ENCODE measurements at places on chromosomes 5 and 9.

GRCh38 chr5:61623401-61624069 is 291.5 kb downstream of the ZSWIM6 start:
- DNase-seq = peak; percentile 27

DNA sequence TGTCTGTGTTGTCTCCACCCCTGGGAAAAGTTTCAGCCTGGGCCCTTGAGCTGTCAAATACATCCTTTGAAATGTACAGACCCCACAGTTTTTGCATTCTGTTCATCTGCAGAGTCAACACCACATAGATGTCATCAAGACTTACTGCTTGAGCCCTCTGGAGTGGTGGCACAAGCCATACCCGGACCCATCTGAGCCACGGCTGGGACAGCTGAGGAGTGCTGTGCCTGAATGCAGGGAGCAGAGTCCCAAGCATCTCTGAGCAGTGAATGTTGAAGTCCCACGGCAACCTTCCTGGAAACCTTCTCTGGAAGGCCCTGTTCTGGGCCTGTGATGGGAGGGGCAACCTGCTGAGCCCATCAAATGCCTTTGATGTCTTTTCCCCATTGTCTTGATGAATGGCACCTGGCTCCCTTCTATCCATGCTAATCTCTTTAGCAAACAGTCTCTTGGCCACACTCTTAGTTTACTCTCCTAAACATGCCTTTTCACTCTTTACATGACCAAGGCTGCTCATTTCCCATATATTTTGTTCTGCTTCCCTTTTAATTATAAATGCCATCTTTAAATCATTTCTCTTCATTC is 92.5 kb downstream of the ATPSCKMT start:
- DNase-seq = no peak

GRCh38 chr5:65907135-65907534 is 19.2 kb upstream of the ERBIN start:
- no peak for DNase-seq

- no peak for DNase-seq
Measured at GRCh38 chr9:19160085-19160484, 32.8 kb upstream of the PLIN2 start.

GRCh38 chr5:78005021-78005785 is 229.1 kb upstream of the TBCA start:
- DNase-seq = no peak

DNA sequence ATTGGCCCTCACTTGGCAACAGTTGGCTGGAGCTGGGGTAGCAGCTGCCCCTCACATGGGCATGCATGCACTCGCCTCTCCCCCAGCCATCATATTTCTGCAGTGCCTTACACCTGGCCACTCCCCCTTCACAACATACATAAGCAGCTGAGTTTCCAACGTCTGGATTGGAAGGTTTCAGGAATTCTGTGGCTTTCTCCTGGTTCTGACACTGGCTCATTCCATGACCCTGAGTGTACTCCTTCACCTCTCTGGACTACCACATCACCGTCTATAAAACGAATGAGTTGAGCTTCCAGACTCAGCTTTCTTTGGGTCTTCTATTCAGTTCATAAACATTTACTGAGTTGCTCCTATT is 84.3 kb downstream of the GALNT10 start:
- no peak for DNase-seq

DNA sequence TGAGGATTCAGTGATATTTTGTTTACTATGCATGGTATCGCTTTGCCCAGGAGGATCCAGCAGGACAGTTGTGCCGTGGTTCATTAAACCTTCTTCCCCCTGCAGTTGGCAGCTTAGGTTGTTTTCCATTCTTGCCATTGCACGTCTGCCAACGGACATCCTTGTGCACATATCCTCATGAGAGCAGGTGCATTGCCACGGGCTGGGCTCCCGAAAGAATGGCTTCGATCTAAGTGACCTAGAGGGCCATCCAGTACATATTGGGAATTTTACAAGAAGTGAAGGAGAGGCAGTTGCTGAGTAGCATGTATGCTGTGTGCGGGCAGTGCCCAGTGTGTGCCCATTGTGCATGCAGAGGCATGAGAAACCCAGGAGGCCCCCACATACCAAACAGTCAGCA is 22.1 kb downstream of the HRH2 start:
- DNase-seq = no peak

DNA sequence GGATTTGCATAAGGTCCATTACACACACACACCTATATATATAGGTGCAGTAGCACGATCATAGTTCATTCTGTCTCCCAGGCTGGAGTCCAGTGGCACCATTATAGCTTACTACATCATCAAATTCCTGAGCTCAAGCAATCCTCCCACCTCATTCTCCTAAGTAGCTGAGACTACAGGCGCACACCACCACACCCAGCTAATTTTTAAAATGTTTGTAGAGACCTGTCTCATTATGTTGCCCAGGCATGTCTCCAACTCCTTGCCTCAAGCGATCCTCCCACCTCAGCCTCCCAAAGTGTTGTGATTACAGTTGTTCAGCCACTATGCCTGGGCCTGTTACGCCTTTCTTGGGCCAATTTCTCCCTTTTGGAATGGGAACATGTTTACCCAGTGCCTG is 39.7 kb downstream of the DNAJB5 start:
- no peak for DNase-seq

GRCh38 chr5:137289856-137290255 is 209.3 kb downstream of the SPOCK1 start:
- DNase-seq = no peak

DNA sequence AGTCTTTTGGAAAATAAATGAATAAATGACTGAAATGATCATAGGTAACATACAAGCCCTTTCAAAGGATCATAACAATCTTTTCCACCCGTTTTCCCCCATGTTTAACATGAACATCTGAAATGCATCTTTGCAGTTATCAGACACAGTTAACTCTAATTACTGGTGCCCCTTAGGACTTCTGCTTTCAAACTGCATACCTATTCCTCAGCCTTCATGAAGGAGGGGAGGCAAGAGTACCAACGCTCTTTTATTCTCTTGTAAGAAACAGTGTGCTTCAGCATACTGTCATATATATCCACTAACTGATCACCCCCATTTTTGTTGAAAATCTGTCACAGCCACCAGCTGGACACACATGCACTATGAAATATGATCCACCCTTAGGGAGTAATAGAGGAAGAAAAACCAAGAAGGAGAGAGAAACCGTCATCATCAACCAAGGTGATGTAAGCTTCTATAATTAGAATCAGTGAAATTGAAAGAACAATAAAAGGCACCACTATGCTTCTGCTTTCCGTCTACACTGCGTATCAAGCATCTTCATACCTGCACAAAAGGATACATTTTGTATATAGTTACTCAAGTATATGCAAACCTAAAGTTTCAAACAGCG is 98.7 kb downstream of the RAPGEF6 start:
- peak; percentile 82 for DNase-seq

DNA sequence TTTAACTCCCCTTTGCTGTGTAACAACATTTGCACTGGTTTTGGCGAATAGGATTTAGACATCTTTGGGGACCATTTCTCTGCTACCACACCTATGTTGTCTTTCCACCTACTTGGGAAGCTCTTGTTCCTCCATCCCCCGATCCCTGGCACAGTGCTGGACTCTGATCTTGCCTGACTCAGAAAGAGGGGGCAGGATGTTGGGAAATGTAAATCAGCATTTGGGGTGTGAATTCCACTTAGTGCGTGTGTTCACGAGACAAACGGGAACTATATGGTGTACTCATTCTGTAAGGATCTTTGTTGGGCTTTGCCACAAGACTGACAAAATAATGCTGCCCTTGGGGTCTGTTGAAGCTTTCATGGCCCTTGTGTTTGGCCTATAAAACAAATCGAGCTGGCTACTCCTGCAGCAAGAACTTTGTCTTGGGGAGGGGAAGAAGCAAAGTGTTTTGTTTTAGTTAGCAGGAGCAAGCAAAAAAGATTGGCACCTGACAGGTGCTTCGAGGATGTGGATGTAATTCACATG is 18.5 kb downstream of the TMEM268 start:
- no peak for DNase-seq

GRCh38 chr9:89312222-89312571 is 1.2 kb downstream of the CKS2 start:
- peak; percentile 46 for DNase-seq

DNA sequence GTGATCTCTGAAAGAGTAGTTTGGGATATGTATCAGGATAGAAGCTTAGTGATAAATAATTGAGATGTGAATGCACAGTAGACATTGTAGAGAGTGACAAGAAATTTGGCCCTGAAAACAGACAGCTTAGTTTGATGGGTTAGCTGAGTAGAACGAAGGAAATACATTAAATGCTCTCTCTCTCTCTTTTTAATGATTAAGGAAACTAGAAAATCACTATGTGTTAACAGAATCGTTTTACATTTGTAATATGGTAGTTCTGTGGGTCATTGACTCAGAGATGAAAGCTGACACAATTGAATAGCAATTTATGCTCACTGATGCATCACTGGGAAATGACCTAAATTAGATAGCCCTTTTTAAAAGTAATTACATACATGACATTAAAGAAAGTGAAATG is 739.8 kb upstream of the PTPRD start:
- DNase-seq = no peak

- DNase-seq = no peak
Measured at GRCh38 chr9:137611623-137612609, 6.4 kb downstream of the ARRDC1 start.

GRCh38 chr9:35826071-35826701 is 2.3 kb downstream of the FAM221B start:
- peak; percentile 83 for DNase-seq

DNA sequence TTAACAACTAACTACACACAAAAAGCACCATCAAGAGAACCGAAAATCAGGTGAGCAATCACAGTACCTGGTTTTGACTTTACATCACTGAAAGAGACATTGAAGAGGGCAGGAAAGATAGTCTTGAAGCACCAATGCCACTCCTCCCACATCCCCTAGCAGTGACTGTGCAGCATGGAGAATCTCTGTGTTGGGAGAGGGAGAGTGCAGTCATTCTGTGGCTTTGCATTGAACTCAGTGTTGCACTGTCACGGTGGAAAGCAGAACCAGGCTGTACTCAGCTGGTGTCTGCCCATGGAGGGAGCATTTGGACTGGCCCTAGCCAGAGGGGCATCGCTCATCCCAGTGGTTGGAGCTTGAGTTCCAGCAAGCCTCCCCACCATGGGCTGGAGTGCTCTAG is 40.4 kb downstream of the C5 start:
- DNase-seq = peak; percentile 12

GRCh38 chr5:102798104-102798785 is 43.1 kb downstream of the PAM start:
- no peak for DNase-seq

GRCh38 chr5:52988335-52989024 is 672 bp upstream of the ITGA2 start:
- no peak for DNase-seq

DNA sequence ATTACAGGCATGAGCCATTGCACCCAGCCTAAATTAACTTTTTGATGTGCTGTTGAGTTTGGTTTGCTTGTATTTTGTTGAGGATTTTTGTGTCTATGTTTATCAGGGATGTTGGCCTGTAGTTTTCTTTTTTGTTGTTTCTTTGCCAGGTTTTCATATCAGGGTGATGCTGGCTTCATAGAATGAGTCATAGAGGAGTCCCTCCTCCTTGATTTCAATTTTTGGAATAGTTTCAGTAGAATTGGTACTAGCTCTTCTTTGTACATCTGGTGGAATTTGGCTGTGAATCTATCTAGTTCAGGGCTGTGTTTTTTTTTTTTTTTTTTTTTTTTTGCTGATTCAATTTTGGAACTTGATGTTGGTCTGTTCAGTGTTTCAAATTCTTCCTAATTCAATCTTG is 1164.3 kb upstream of the DMAC1 start:
- no peak for DNase-seq

GRCh38 chr9:350384-350783 is 135.7 kb downstream of the DOCK8 start:
- no peak for DNase-seq

- peak; percentile 9 for DNase-seq
Measured at GRCh38 chr9:6759185-6759977, 1.6 kb downstream of the KDM4C start.

GRCh38 chr5:132949136-132949535 is 14.3 kb downstream of the AFF4 start:
- DNase-seq = no peak

GRCh38 chr5:92807085-92807484 is 773.9 kb downstream of the NR2F1-AS1 start:
- no peak for DNase-seq

- no peak for DNase-seq
Measured at GRCh38 chr5:42840842-42841567, 29.3 kb upstream of the SELENOP start.

GRCh38 chr9:107782381-107782780 is 292.8 kb upstream of the KLF4 start:
- DNase-seq = no peak

DNA sequence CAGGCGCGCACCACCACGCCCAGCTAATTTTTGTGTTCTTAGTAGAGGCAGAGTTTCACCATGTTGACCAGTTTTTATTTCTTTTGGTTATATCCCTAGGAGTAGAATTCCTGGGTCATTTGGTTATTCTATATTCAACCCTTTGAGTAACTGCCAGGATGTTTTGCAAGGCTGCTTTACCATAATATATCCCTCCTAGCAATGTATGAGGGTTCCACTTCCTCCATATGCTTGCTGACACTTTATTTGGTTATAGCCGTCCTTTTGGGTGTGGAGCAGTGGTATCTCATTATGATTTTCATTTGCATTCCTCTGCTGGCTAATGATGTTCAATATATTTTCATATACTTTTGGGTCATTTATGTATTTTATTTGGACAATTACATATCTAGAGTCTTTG is 81.2 kb downstream of the RAB24 start:
- DNase-seq = peak; percentile 21

- DNase-seq = peak; percentile 43
Measured at GRCh38 chr9:69785757-69786156, 25.9 kb upstream of the PTAR1 start.

DNA sequence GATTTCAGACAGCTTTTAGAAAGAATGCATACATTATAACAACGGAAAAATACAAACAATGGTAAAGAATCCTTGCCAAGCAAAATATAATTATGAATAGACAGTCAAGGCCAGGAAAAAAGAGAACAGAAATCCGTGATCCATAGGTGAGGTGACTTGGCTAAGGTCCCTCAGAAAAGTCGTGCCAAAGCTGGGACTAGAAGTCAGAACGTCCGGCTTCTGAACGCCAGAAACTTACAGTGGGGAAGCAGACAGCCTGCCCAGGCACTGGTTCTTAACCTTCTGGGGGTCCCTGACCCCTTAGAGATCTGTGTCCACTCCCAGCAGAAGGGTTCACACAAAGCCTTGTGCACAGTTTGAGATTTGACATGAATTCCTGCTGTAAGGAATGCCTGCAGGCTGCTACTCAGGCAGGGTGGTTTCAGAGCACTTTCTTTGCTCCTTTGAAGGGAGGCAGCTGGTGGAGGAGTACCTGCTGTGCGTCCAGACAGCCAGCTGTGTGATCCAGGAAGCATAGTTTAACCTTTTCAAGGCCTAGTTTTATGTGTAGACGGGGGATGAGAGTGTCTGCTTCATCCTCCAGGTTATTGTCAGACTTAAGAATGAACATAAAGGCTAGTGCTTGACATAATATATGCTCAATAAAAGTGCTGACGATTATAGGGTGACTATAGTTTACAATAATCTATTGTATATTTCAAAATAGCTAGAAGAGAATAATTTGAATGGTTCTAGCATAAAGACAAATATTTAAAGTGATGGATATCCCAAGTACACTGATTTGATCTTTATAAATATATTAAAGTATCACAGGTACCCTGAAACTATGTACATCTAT is 852 bp downstream of the ARHGEF37 start:
- DNase-seq = no peak
